Posterior cingulate gyrus (tissue), 11 donors: ENCODE measurements at places on chromosomes 2 and 18.

- no peak for DNase-seq
Measured at GRCh38 chr18:52948868-52949444, 609.0 kb downstream of the DCC start.

- DNase-seq: no peak
Measured at GRCh38 chr2:217612920-217613319, 389.9 kb downstream of the TNS1 start.

GRCh38 chr2:167069855-167070254, 181.6 kb downstream of the XIRP2 start:
- no peak for DNase-seq

DNA sequence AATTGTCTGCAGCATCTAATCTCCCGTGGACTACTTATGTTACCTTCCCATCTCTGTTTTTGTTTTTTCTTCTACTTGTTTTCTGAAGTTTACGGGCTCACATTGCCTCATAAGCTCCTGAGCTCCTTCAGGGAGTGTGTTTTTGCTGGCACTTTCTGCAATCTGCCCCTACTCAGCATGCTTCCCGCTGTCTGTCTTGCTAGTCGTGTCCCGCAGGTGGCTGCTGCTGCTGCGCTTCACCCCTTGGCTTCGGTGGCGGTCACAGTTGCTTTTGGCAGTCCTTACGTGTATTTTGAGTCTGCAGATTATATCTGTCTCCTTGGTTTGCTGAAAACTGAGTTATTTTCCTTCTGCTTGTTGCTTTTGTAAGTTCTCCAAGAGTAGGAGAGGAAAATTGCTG, 37.3 kb downstream of the FER1L5 start:
- DNase-seq: no peak

GRCh38 chr2:96089356-96090195, 26.8 kb downstream of the ADRA2B start:
- peak; percentile 86 for DNase-seq

GRCh38 chr18:2412996-2413751, 158.1 kb downstream of the METTL4 start:
- DNase-seq: no peak

GRCh38 chr2:215711471-215712034, 275.7 kb upstream of the FN1 start:
- DNase-seq: no peak

GRCh38 chr2:38886063-38886462, 3.6 kb upstream of the ARHGEF33 start:
- DNase-seq: no peak

DNA sequence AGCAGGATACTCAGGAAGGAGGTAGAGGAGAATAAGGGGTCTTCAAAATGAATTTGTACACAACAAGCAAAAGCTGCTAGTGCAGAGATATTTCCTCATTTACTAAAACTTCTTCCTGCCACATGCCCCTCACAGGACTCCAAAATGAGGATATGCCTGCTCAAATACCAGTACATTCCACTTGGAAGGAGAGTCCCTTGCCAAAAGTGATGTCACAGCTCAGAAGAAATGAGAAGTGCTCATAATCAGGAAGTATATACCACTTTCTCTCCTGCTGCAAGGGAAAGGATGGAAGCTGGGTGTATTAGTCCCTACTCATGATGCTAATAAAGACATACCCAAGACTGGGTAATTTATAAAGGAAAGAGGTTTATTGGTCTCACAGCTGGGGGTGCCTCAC, 87.7 kb upstream of the FSHR start:
- DNase-seq: no peak

DNA sequence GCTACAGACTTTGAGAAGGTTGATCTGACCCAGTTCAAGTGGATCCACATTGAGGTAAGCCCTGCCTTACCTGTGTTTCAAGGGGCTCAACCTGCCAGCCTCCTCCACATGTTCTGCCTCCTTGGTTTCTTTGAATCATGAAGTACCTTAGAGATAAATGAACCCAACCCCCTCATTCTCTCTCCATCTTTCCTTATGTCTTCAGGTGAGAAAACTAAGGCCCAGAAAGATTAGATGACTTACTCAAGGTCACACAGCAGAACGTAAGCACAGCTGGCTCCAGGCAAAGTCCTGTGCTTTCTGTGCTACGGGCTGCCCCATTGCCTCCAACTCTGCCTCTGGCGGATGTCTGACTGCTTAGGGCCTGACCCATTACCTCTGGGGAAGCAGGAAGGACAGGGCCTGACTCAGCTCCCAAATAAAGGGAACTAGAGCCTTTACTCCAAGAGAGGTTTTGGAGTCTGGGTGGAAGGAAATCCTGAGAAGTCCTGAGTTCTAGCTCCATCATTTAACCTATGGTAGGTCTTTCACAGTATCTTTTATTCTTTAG, 10.3 kb downstream of the KHK start:
- DNase-seq: no peak

GRCh38 chr2:19843992-19844515, 57.7 kb downstream of the TTC32 start:
- no peak for DNase-seq

DNA sequence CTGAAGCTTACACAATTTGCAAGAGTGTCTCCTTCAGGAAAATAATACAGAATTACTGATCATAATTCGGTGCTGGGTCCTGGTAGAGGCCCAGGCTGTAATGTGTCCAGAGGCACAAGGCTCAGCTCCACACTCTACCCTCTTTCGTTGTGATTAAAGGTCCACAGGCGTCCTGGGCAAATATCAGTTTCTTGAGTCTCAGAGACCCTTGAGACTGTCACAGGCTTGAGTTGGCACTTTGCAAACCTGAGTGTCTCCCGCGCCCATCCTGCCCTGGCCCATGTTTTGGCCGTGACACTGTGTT, 46.9 kb upstream of the SMAD7 start:
- DNase-seq: no peak

DNA sequence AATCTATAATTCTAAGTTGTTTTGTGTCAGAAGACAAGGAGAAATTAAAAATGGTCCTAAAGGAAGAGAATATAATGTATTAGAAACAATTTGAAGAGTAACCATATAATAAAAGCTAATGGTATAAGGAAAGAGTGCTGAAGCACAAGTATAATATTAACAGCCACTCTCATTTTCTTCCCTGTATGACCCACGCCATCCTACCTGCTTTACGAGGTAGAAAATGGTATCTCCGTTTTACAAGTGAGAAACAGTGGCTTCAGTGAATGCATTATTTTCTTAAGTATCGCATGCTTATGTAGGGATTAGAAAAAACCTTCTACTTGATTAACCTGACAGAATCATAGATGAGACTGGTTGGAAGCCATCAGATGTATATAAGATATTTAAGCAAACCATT, 266.2 kb downstream of the CCDC102B start:
- no peak for DNase-seq

GRCh38 chr2:226423498-226423960, 376.1 kb downstream of the IRS1 start:
- DNase-seq: no peak
